Endothelial cell of coronary artery (primary cell): ENCODE measurements at places on chromosomes 13 and 19. TPM values are rescaled to one million over a fixed set of nuclear protein-coding genes. Genes with fewer than 3 reads are reported as not detected.

Gene NFIX
- 8.1 and 21.8 TPM in 2 replicates for total RNA-seq

Gene OR10H1
- total RNA-seq: not detected in 2 replicates

Gene ZNF763
- total RNA-seq: 0.36 and 0.75 TPM in 2 replicates

Gene PSG1
- total RNA-seq: not detected in 2 replicates

Gene KCNC3
- 0.09 and 0.19 TPM in 2 replicates for total RNA-seq

Gene ZNF583
- total RNA-seq: 3.5 and 5.4 TPM in 2 replicates

Gene N4BP2L1
- total RNA-seq: 0.54 and 1.3 TPM in 2 replicates

Gene TGFBR3L
- 0.54 and 1.1 TPM in 2 replicates for total RNA-seq

Gene RFXAP
- total RNA-seq: 1.1 and 2.1 TPM in 2 replicates

Gene CEACAM4
- not detected in 2 replicates for total RNA-seq

Gene ZFP28
- 3.5 and 5.4 TPM in 2 replicates for total RNA-seq

Gene TMEM221
- total RNA-seq: under 0.01 and 0.09 TPM in 2 replicates

Gene MAMSTR
- 0.09 and 0.38 TPM in 2 replicates for total RNA-seq

Gene CPT1C
- 15.3 and 16.9 TPM in 2 replicates for total RNA-seq

Gene KLK8
- not detected in 2 replicates for total RNA-seq
